Stimulated activated CD8-positive, alpha-beta memory T cell treated with anti-CD3 and anti-CD28 coated beads, Interleukin-12 subunit alpha, Interleukin-12 subunit beta, amount 100 ng/mL, for 4 hours (primary cell): ENCODE measurements at places on chromosomes 2 and 18.

GRCh38 chr18:23682045-23682444, 7.2 kb upstream of the LAMA3 start:
- no peak for DNase-seq

DNA sequence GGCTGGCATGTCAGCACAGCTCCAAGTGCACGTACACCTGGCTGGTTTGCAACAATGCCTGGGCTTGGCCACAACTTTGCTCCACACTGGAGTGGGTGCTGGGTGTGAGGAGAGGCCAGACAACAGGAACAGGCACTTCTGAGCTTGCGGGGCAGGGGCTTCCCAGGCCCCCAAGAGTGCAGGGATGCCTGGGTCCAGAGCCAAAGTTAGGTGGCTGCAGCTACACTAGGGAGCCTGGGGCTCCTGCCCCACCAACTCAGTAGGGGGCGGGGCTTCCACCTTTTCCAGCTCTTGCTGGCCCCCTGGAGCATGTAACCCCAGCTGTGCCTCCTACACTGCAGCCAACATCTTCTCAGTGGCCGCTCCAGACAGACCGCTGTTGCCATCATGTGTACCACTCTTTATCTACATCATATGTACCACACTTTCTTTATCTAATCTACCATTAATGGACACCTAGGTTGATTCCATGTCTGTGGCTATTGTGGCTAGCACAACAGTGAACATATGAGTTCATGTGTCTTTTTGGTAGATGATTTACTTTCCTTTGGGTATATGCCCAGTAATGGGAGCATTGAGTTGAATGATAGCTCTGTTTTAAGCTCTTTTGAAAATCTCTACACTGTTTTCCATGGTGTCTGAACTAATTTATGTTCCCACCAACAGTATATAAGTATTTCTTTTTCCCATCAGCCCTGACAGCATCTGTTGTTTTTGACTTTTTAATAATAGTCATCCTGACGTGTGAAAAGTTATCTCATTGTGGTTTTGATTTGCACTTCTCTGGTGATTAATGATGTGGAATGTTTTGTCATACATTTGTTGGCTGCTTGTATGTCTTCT, 87.9 kb downstream of the ZNF804A start:
- no peak for DNase-seq

- no peak for DNase-seq
These were observed 336.4 kb upstream of the FSHR start for GRCh38 chr2:49490710-49491109.

DNA sequence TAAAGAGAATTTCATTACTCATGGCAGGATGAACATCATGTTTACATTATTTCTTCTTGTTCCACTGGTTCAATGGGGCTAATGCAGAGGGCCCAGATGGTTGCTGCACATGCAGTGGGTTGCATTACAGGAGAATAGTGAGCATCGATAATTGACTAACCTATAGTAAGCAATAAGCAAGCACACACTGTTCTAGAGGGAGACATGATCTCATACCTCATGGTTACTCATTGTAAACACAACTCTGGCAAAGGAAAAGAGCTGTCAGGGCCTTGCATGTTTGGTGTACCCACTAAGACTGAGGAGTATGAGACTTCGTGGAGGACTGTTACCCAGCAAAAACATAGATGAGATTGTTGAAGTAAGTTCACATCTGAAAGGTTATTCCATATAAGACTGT, 885.6 kb upstream of the VRK2 start:
- no peak for DNase-seq

DNA sequence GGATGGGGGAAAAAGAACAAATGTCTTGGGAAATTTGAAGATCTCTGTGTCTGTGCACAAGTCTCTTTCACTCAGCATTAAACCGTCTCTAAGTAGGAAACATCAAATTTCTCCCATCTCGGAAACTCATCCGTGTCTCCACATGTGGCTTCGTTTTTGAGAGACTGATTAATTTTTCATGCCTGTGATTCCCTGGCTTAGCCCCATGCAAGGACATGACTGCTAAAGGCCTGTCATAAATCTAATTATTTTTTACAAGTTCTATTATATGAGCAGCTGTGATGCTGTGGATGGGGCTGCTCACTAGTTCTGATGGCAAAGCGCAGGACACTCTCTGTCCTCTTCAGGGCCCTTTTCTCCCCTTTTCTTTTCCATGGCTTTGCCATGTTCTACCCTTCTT, 129.1 kb downstream of the RGPD3 start:
- no peak for DNase-seq

DNA sequence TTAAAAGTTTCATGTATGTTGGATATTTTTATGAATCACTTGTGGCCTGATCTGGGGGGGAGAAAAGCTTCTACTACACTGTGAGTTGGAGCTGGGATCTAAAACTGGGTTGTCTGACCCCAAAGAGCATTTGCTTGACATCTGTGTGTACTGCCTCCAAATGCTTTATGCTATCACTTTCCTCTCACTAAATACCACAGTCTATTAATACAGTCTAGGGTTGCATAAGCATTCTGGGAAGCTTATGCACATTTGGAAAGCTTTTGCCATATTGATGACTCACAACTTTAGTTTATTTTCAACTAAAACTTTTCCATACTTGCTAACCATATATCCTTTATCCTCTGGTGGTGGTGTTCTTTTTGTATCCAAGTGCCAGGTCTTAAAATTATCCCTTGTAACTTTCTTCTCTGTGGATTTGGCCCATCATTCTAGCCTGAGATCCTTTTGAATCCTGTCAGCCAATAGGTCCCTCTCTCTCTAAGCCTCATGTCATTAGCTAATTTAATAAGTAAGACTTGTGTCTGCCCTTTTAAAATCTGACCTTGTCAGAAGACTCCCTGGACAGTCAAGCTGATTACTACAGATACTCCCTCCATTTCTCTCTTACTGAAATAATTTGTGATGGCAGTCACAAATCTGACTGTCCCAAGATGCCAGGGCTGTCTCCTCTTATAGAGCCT, 72.7 kb downstream of the NXPH2 start:
- DNase-seq, result no peak

GRCh38 chr2:134574611-134575330, 144.0 kb downstream of the TMEM163 start:
- DNase-seq, result no peak

GRCh38 chr2:223100061-223100511, 48.1 kb downstream of the KCNE4 start:
- no peak for DNase-seq

GRCh38 chr2:233079953-233080835, 20.1 kb downstream of the INPP5D start:
- DNase-seq, result no peak

GRCh38 chr2:207746131-207746530, 23.6 kb downstream of the FZD5 start:
- no peak for DNase-seq

DNA sequence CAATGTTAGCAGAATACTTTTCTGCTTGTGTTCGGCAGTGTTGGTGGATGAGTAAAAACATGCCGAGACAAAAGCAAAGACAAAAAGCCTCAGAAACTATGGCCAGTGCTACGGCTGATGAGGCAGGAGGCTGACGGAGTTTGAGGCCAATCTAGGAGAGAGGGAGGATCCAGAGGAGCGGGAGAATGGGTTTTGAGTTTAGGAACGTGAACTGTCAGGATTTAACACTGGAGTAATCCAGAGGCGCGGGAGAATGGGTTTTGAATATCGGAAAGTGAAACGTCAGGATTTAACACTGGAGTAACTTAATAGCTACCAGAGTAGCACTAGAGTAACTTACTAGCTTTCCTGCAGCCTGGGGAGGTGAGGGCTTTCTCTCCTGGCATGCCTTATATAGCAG, 37.4 kb downstream of the LYPD6B start:
- DNase-seq, result no peak

- no peak for DNase-seq
These were observed 60.9 kb upstream of the FZD7 start for GRCh38 chr2:201972621-201973255.

DNA sequence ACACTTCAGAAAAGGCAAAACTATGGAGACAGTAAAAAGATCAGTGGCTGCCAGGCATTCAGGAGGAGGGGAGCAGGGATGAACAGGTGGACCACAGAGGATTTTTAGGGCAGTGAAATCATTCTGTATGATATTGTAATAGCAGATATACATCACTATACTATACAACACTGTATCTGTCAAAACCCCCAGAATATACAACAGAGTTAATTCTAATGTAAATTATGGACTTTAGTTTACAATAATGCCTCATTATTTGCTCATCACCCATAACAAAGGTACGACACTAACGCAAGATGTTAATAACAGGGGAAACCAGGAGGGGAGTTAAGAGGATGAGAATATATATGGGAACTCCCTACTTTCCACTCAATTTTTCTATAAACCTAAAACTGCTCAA, 28.8 kb downstream of the MAP3K2 start:
- DNase-seq, result no peak

DNA sequence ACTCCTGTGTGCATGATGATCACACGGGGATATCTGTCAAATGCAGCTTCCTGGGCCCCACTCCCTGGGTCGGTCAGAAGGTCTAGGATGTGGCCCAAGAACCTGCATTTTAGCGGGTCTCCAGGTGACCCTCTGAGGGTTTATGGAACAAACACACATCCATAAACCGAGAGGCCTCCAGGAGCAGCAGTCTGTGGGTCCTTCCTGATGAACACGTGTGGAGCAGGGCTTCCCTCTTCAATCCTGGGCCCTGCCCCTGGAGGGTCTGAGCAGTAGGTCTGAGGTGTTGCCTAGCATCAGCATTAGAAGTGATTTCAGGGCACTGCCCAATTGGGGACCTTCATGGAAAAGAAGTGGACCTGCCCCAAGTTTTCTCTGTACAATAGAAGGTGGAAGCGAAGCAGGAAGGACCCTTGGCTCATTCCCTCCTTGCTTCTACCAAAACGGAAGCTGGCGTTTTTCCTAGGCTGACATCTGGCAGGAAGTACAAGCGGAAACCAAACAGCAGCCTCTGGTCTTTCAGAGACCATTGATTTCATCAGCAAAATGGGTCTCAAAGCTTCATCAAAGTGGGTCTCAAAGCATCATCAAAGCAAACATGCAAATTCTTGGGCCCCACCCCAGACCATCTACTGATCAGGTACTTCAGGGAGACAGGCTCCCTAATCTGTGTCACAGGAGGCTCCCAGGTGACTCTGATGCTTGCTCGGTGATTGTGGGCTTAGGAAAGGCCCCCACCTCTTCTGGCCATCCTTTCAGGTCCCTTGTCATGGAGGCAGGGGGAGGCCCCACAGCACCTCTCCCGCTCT, 30.7 kb downstream of the INO80C start:
- no peak for DNase-seq

GRCh38 chr18:32761231-32761630, 11.6 kb downstream of the KLHL14 start:
- DNase-seq, result no peak

- no peak for DNase-seq
These were observed 8.5 kb upstream of the SP140L start for GRCh38 chr2:230318190-230319121.

- no peak for DNase-seq
These were observed 17.7 kb upstream of the PDCL3 start for GRCh38 chr2:100544911-100545596.

DNA sequence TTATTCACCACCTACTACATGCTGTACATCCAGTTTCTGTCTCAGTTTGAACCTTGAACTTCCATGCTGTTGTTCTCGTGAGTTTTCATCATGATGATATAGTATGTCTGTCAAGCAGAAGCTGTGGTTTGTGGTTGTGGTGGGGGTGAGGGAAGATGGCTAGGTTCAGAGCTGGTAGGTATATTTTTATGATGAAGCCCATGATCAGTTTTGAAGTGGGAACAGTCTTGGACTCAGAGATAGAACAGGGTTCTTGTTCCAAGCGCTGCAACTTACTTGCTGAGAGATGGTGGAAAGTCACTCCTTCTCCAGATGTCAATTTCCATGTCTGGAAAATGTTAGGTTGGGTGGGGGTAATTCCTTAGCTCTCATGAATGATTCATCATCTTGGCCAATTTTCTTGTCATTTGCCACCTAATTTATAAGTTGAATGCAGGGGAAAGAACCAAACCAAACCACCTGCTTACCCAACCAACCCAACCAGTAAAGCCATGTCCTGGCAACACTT, 21.6 kb downstream of the PMAIP1 start:
- peak; percentile 17 for DNase-seq
